ENCODE measurements at places on chromosomes 2 and 18.

DNA sequence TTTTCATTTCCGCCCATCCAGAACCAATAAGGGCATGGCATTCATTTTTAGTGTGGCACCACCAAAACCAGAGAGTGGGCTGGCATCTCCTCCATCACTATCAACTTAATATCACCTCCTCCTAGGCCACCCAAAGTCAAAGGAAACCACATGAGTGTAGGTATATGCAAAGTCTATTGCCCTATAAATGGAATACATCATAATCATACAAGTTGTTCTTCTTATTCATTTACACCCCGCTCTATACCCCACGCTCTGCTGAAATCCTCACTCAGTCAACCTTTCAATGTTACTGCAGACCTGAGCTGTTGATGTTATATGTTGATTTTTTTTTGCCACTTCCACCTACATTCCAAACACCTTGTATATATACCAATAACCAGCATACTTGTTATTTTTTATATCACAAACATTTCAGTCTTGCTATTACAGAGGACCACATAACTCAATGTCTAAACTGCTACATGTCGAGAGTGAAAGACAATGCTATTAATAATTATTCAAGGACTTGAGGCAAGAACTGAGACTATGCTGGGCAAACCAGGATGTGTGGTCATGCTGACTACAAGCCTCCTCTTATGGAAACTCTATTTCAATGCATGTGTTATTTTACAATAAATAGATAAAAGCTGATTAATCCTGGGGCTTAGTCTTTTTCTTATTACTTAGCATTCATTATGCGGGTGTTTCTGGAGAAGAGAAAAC, 466.5 kb upstream of the ID2 start:
- no peak for DNase-seq

- DNase-seq, result no peak
Measured at GRCh38 chr2:200270732-200271131, 35.8 kb upstream of the SPATS2L start.

GRCh38 chr2:195408811-195409210, 248.2 kb upstream of the SLC39A10 start:
- DNase-seq, result no peak

- DNase-seq, result no peak
Measured at GRCh38 chr2:146461068-146461467, 1383.8 kb upstream of the ACVR2A start.

- DNase-seq, result no peak
Measured at GRCh38 chr2:160467086-160467485, 26.5 kb downstream of the RBMS1 start.

DNA sequence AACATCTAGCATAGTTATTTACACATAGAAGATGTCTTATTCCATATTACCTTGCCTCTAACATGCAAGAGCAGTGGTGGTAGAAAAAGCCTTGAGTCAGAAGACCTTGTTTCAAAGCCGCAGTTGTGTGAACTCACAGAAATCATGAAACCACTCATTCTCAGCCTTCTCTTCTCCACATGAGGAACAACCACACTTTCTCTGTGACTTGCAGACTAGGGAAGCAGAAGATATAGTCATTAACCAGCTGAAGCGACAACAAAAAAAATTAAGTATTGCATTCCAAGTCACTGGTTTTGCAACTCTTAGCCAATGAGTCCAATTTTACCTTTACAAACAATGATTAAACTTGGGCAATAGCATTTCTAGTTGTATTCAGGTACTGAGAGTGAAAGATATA, 19.0 kb downstream of the TWSG1 start:
- DNase-seq, result no peak

GRCh38 chr18:7824970-7825369, 257.9 kb downstream of the PTPRM start:
- DNase-seq, result peak; percentile 59

All from aorta (tissue), 5 donors.